ENCODE measurements at places on chromosomes 5 and 9.

DNA sequence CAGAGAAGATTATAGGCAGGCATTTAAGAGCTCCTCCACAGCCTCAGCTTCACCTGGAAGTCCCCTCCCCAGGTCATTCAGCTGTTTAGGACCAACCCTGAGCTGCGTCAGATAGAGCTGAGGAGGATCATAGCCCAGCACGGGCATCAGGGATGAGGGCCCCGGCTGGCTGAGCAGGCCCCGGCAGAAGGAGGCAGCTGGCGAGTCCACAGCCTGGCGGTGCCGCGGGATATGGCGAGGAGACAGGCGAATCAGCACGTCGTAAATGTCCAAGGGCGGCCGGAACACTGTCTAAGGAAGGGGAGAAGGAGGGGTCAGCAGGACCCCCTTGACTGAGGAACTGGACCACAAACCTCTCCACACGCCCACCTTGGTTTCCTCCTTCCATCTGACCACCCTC, 10.6 kb downstream of the NOL6 start:
- DNase-seq = no peak

DNA sequence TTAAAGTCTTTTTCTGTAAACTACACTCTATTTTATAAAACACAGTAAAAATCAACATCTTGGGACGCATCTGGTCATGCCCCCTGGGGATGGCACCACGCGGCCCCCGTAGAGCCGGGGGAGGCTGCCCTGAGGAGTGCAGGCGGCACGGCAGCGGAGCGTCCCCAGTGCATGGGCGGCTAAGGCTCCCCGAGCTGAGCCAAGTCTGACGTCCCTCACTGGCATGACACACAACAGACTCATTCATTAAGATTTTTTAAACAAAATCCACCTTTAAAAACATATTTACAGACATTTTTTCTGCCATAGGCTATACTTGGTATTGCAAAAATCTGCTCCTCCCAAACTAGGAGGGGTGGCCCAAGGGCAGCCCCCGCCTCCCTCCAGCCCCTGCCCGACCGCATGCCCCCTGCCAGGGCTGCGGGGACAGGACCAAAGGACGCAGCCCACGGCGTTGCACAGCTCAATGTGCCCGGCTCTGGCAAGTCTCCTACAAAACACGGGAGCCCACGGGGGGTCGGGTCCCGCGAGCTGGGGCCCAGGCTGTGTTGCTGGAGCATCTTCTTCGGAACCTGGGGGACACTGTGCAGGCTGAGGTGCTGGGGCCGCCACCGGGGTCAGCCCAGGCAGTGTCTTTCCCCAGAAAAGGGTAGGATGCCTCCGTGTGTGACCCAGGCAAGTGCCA, 11.8 kb upstream of the SEC16A start:
- no peak for DNase-seq

- DNase-seq = no peak
Measured at GRCh38 chr5:158824241-158824882, 275.4 kb downstream of the EBF1 start.

GRCh38 chr5:57436586-57436985, 46.0 kb downstream of the ACTBL2 start:
- no peak for DNase-seq

DNA sequence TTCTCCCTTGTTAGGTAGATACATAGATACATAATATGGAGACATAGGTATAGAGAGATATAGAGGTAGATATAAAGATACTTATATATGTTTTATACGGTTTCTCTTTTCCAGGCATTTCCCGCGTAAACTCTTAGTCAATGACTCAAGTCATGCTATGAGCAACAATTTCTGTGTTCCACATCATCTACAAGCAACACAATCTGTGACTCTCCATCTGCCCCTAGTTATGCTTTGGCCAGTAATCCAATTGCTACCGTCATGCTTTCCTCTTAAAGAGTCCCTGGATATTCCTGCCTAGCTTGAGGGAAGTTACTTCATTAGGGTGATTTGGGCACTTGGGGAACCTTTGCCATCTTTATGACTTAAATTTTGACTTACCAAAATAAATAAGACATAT, 129.0 kb upstream of the ADAMTS16 start:
- no peak for DNase-seq

DNA sequence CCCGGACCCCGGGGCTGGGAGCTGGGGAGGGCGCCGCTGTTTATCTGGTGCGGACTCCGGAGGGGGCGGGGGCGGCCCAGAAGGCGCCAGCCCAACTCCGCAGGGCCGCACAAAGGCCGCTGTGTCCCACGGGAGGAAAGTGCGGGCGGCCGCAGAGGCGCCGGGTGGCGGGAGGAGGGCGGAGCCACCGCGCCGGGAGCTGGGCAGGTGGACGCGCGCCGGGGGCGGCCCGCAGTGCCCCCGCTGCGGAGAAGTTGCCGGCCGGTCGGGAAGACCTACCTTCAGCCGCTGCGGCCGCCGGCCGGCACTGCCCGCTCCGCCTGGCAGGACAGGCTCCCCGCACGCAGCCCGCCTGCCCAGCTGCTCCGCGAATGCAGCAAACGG, 43.6 kb downstream of the NACC2 start:
- no peak for DNase-seq

- no peak for DNase-seq
Measured at GRCh38 chr5:159310511-159310910, 19.8 kb downstream of the IL12B start.

GRCh38 chr9:78697618-78698017, 400.7 kb downstream of the PSAT1 start:
- peak; percentile 72 for DNase-seq

GRCh38 chr9:129550199-129550839, 70.6 kb downstream of the C9orf50 start:
- peak; percentile 64 for DNase-seq

GRCh38 chr5:104016646-104017045, 454.1 kb upstream of the NUDT12 start:
- no peak for DNase-seq

DNA sequence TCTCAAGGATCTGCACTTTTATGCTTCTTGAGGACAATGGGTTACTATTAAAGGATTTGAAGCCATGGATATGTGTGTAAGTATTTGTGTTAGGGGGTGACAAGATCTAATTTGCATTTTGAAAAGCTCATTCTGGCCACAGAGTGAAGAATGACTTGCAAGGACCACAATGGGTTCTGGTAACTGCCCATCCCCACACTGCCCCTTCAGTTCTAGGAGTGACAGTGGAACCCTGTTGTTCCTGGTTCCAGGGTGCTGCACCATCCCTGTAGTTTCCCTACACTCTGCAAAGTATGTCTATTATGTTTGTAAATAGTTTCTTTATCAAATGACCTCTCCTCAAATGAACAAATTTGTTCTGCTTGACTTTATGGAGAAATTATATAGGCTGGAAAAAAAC, 9.7 kb upstream of the SPRY4 start:
- DNase-seq = no peak

GRCh38 chr5:150120062-150120441, 33.7 kb upstream of the CSF1R start:
- no peak for DNase-seq

DNA sequence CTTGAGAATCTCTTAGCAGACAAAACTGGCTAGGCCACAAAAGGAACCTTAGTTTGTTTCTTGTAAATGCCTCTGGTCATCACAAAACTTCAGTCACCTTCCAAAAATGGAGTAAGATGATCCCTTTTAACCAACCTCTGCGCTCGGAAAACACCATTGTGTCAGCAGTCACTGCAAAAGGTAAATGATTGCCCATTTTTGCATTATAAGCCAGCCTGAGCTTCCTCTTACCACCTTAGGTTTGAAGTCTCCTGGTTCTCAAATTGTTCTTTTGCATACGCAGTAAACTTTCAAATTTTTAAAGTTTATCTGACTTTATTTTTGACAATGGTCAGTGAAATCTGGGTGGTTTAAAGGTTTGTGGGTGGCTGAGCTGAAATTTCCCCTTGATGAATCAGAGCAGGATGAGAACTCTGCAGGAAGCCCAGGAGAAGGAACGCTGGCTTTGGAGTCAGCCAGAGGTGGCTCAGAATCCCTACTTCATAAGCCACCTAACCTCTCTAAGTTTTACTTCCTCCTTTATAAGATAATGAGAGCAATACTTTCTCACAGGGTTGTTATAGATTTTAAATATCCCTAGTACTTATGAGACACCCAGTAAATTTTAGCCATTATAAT, 131.4 kb downstream of the MED10 start:
- DNase-seq = no peak

GRCh38 chr9:35814106-35814840, 569 bp downstream of the HINT2 start:
- peak; percentile 82 for DNase-seq

DNA sequence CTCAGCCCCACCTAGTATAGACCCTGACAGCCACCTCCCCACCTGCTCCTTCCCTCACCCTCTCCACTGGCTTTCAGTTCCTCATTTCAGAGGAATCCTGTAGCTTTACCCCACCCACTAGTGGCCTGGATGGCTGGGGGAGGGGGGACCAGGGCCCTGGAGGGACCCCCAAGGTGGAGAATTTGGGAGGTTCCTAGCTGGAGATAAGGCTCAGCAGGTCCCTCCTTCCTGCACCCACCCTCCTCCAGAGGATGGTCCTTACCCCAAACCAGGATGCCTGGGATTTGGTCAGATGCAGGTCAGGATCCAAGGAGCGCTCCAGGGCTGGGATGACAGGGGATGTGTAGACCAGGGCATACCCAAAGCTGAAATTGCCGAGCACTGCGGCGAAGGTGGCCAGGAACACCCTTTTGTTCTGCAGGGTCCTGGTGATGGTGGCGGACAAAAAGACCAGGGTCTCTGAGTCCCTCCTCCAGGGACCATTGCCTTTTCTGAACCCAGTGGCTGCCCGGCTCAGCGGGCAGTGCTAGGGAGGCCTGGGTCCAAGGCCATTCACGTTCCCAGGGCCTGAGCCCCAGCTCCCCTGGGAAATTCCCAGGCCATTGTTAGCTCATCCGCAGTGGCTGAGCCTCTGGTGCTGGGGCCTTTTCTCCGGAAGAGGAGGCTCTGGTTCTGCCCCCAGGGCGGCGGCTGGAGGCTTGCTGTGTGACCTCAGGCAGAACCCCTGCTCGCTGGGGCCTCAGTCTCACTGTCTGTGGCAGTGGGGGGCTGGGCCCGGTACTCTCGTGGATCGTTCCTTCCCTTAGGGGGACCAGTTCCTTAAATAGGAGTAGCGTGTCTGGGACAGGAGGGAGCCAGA, 678 bp downstream of the SLC2A6 start:
- peak; percentile 13 for DNase-seq

GRCh38 chr5:179863449-179864085, 5.0 kb upstream of the MRNIP start:
- DNase-seq = no peak

DNA sequence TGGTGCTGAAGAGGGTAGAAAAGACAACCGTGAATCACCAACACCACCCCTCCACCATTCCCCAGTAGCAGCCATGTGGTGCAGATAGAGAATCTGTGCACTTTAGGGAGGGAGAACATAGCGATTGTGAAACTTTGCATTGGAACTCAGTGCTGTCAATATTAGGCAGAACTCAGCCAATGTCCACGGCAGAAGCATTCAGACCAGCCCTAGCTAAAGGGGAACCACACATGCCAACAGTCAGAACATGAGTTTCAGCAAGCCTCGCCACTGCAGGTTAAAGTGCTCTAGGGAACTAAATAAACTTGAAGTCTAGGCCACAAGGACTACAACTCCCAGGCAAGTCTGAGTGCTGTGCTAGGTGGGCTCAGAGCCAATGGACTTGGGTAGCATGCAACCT, 38.5 kb upstream of the DEPDC1B start:
- no peak for DNase-seq

- DNase-seq = no peak
Measured at GRCh38 chr5:107215611-107216010, 455.1 kb downstream of the EFNA5 start.

DNA sequence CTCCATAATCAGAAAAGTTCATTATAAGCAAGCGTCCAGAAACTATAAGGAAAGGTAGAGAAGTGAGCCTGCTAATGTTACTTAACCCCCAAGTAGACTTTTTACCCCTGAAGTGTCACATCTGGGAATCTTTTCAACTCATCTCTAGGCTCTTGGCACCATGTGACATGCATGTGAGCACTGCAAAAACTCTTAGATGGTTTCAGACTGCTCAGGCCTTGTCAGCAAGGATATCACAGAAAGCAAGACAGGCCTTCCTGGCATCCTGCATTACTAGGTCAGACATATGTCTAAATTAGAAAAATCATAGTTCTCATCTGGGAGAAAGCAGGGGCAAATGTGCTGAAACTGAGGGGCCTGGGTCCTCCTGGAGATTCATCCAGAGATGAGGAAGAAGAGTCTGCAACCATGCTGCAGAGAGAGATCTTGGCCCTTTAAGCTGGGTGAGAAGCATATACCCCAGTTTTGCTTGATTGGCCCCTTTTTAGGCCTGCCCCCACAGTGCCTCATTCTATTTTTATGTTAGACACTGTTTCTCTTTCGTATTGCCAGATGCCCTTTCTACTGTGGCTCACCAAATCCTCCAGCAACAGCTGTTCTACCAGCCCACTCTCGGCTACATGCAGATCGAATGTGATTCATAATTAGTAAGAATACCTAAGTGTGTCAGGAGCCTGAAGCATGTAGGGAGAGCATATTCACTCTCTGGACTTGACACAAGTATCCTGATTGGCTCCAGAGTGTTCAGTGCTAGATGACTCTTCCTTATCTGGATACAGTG, 19.0 kb downstream of the TMEM8B start:
- no peak for DNase-seq

- DNase-seq = peak; percentile 52
Measured at GRCh38 chr9:121267689-121268597, at the start of gene GSN. Gene GSN, plus strand, starts transcription at chr9:121268162. Its CDS starts 33,810 bp downstream, at chr9:121301972.

DNA sequence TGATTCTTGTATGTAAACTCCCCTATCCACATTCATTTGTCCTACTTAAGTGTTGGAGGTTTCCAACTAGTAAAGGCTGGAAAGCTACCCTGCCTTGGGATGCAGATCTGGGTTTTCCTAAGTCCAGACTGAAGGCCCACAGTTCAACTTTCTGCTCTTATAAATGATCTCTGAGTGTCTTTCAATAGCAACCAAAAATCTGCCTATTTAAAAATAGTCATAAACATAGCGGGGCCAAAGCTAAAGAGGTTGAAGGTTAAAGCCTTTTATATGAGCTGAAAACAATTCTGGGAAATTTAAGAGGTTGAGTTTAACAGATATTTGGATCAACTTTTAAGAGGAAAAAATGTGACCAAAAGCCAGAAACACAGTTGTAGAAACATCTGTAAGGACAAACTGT, 87.2 kb downstream of the NTRK2 start:
- DNase-seq = no peak

- DNase-seq = no peak
Measured at GRCh38 chr9:71115448-71115975, 5.9 kb downstream of the TRPM3 start.

GRCh38 chr9:129137292-129138143, 26.3 kb downstream of the PTPA start:
- DNase-seq = no peak

GRCh38 chr5:157506981-157507780, 47.2 kb downstream of the NIPAL4 start:
- no peak for DNase-seq

- DNase-seq = peak; percentile 77
Measured at GRCh38 chr5:68225188-68225910, 9.8 kb downstream of the PIK3R1 start.

GRCh38 chr5:53479590-53480415, 626 bp upstream of the FST start:
- peak; percentile 45 for DNase-seq

DNA sequence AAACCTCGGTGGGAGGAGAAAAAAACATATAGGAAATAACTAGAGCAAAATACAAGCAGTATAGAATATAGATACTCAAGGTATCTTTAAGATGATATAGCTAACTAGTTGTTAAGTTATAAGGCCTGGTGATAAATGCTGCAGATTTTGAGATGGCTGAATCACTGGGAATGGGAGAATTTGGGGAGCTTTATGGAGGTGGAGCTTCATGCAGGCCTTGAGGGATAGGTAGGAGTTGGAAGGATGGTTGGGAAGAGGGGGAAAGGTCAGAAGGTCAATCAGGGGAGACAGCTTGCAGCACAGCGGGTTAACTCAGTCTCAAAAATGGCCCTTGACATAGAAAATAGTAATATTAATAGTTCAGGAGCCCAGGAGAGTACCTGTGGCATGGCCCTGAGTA, 34.8 kb downstream of the RAI14 start:
- no peak for DNase-seq

All from suppressor macrophage (primary cell).